ENCODE measurements at places on chromosomes 7 and 10.
A peak's percentile ranks its signal among the peaks of the same experiment; 100 is the strongest.

DNA sequence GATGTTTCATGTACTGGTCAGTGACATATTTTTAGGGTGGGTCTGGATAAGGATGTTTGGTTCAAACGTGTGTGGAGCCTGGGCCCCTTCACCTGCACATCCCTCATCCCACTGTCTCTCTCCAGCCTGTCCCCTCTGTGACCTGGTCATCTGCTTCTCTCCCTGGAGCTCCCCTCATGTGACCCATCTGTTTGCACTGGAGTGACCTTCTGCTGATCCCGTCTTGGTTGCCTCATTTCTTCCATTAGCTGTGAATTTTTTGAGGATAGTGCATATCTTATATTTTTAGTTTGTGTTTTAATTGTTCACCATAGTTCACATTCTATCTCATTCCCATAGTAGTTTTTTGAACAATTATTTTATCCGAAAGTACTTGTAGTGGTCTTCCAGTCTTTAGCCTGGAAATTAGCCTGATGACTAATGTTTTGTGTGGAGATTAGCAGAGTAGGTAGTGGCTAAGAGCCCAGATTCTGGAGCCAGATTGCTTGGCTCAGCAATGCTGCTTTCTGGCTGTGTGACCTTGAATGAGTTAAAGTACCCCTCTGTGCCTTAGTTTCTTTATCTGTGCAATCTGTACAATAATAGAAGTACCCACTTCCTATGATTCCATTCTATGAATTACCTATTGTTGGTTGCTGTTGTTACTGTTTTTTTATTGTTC is 224.5 kb downstream of the LRMDA start:
- peak; percentile 65 for DNase-seq

GRCh38 chr10:112045938-112046337 is 137.6 kb downstream of the GPAM start:
- no peak for DNase-seq

- no peak for DNase-seq
Observed at GRCh38 chr7:41892356-41893100, 189.6 kb upstream of the INHBA start.

- DNase-seq = no peak
Observed at GRCh38 chr10:106771154-106771553, 393.4 kb downstream of the SORCS1 start.

Data from GM23248 (cell line).